Dermis microvascular lymphatic vessel endothelial cell (primary cell): ENCODE measurements at places on chromosomes 16 and 17. TPM values are rescaled to one million over a fixed set of nuclear protein-coding genes. Genes with fewer than 3 reads are reported as not detected.

GRCh38 chr16:86835982-86836381, 257.6 kb downstream of the FOXL1 start:
- no peak for DNase-seq

DNA sequence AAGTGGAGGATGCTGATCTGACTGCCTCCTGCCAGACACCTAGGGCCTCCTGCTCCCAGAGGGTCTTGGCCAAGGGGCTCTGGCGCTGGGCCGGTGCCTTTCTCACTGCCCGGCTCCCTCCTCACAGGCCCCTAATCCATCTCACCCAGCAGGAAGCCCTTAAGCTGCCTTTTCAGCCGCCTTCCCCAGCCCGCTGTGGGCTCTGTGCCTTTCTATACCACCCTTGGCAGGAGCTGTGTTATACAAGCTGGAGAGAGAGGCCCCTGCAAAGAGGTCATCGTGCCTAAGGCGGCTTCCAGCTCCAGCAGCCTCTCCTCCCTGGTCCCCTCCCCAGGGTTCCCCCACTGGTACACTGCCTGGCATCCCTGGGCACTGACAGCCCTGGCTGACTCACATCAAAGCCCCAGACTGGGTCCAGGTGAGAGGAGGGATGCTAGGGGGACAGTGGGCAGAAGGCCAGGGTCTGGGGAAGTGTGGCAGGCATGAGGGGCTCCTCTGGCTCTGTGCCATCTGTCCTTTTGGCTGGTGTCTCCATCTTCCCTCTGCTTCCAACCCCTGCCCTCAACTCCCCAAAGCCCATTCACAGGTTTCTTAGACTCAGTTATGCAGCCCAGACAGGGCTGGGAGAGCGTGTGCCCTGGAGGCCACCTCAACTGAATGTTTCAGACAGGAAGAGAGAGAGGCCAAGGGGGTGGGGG, 15.3 kb upstream of the FZD2 start:
- no peak for DNase-seq

DNA sequence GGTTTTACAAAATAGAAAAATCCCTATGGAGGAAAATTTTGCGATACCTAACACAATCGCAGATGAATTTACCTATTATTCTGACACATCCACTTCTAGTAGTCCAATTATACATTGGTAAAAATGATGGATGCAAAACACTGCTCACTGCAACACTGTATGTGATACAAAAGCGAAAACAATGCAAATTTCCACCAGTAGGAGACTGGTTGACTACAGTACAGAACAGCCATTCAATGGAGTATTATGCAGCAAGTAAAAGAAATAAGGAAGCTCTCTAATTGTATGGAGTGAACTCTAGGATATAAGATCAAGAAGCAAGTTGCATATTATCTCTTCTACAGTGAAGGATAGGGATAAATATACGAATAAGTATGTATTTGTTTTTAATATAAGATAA, 48.5 kb downstream of the SETD6 start:
- DNase-seq = no peak

DNA sequence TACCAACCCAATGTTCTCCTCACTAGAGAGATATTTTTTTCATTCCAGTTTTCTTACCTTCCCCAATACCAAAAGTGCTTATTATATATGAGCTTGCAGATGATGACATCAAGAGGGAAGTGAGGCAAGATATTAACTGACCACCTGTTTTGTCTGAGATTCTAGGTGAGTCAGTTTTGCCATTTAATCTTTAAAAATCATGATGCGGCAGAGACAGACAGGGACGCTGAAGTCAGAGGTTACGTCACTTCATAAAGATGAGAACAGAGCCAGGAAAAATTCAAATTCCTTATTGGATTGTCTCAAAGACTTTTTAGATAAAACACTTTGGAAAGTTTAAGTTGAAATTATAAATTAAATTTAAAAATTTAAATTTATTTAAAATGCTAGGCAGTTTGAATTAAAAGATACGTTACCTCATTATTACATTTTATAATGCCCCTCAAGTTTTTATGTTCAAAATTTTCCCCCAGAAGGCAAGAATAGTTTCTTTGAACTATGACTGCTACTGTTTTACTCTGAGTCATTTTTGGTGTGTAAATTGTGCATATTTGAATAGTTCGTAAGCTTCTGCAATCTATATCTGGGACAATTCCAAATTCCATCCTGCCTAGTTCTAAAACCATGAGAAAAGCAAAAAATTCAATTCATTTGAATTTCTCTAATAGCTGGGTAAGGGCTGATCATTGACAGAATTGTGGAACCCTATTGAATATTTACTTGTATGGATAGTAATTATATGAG, 839.6 kb upstream of the GOT2 start:
- DNase-seq = no peak

Gene KRT15
- total RNA-seq = 0.13 and 1.2 TPM in 2 replicates

DNA sequence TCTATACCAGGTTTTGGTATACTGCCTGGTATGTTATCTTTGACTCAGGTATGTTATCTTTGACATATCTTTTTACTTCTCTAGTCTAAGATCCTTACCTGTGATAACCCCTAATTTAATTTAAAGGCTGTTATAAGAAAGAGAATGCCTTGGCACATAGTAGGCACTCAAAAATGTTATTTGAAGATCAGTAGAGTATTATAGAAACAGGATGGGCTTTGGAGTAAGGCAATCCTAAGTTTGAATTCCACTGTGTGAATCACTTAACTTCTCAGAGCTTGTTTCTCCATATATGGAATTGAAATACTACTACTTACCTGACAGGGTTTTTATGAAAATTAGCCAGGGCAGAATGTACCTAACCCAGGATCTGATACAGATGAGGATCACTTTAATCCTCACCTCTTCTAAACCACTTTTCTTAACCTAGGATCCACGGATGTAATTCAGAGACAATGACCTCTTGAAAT, 1.2 kb downstream of the BRIP1 start:
- no peak for DNase-seq

DNA sequence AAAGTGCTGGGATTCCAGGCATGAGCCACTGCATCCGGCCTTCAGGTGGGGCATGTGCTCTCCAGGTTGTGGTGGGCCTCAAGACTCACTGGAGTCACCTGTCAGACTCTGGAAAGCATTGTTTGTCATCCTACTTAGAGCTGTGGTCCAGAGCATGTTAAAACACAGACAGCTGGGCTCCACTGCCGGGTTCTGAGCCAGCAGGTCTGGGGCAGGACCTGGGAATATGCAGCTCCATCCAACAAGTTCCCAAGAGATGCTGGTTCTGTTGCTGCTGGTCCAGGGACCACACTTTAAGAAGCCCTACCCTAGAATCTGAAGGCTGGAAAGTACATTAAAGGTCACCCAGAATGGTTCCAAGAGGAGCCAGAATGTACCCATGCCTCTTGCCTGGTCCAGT, 75.3 kb downstream of the GAS7 start:
- no peak for DNase-seq

Gene CEP112
- 5.0 and 5.6 TPM in 2 replicates for total RNA-seq

DNA sequence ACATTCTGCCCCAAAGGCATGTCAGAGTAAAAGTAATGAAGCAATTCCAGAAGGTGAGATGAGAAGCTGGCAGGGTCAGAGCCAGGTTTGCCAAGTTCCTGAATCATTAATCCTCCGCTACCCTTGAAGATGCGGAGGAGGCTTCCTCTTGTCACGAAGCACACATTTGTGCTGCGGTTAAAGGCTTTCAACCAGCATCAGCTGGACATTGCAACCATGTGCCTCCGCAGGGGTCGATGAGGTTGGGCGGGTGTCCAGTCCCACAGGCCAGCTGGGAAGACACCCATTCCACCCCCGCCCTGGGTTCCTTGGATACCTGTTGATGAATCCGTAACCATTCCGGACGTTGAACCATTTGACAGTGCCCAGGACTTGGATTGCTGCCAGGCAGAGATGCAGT, 1.3 kb downstream of the YBX2 start:
- DNase-seq = no peak

DNA sequence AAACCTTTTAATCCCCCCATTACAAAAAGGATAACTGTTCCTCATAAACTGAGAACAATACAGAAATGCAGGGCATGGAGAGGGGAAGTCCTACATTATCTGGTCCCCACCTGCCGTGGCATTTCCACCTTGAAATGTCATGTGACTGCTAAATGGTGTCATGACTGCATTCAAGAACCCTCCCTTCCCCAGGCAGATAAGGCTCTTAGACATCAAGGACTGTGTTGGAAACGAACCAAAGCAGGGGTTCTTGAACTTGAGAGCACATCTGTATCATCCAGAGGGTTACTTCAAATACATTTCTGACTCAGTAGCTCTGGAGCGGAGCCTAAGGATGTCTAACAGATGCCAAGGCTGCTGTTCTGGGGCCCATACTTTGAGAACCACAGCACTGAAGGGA, 18.4 kb downstream of the CMTM3 start:
- DNase-seq = no peak

GRCh38 chr17:47834756-47835155, 3.3 kb downstream of the LRRC46 start:
- DNase-seq = no peak

DNA sequence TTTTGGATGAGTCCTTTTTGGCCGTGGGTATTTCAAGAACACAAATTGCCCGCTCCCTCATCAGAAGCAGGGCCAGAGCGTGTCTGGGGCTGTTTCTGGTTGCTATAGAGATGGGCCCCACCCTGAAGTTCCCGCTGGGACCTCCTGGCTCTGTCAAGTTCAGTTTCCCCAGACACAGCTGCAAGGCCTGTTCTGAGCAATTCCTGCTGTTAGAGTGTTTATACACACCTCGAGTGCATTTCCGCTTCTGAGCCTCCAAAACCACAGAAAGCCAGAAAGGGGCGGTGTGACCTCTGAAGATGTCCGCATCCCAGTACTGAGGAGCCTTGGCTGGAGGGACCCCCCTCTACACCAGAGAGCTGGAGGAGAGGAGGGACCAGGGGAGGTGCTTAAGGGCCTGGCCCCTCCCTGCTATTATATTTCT, 9.3 kb upstream of the WBP2 start:
- DNase-seq = no peak
